ENCODE measurements at places on chromosomes 5 and 9.
A peak's percentile ranks its signal among the peaks of the same experiment; 100 is the strongest.

DNA sequence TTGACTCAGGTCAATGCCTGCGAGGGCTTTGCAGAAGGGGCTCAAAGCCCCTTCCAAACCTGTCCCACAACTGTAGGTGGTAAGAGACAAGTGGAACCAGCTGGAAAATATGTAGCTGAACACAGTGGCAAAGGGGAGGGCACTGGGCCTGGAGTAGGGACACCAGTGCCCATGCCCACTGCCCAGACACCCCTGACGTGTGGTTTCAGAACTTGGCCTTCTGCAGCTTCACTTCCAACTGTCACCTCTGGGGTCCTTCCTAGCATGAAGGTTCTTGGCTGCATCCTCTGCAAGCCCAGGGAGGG is 233.1 kb upstream of the IRX1 start:
- no peak for DNase-seq

GRCh38 chr9:89359751-89360261 is 41.5 kb downstream of the SECISBP2 start:
- DNase-seq, result no peak

DNA sequence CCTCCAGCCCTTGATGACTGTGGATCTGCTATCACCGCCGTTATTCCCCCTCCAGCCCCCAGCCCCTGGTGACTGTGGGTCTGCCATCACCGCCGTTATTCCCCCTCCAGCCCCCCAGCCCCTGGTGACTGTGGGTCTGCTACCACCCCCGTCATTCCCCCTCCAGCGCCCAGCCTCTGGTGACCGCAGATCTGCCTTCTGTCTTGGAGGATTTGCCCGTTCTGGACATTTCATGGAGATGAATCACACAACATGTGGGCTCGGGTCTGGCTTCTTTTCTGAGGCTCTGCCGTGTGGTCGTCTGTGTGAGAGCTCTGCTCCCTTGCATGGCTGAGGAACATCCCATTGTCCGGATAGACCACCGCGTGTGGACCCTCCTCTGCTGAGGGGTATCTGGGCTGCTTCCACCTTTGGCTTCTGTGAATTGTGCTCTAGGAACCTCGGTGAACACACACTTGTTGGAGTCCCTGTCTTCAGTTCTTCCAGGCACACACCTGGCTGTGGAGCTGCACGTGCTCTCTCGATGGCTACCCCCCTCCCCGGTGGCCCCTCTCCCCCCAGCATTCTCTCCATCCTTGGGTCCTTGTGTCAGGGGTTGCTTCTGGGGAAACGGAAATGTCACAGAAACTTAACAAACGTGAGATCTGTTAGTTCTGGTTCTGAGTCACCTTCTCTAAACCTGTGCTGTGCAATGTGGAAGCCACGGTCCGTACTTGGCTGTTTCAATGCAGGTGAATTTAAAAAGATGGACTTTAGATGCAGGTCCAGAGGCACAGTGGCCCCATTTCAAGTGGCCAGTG is 105.3 kb upstream of the COL5A1 start:
- DNase-seq, result no peak

- no peak for DNase-seq
Measured at GRCh38 chr9:83526901-83527300, 11.3 kb downstream of the FRMD3 start.

DNA sequence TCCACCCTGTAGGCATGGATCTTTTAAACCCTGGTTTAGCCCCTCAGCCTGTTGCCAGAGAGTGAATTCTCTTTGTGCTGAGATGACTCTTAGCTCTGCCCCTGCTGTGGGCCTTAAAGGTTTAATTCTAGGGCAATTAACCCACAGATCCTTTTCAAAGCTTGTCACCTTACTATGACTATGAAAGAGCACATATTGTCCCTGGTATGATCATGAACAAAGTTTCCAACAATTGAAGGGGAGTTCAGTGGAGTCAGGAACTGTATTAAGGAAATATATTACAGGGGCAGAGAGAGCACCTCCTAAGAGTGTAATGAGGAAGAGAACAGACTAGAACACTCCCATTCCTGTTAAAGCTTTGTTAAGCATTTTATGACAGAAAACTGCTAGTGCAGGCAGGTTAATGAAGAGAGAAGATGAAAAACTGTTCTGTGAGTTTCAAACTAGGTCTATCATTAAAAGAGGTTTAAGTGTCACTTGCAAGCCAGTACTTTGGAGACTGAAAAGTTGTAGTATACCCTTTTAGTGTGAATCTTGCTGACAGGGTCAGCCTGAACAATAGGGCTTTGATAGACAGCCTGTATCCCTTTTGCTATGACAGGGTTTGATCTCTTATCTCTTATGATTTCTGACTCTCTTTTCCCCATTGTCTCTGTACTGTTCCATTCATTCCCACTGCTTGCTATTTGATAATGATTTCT is 104.2 kb upstream of the ELL2 start:
- DNase-seq, result peak; percentile 37

GRCh38 chr9:100724886-100725285 is 147.0 kb downstream of the CAVIN4 start:
- no peak for DNase-seq

GRCh38 chr5:104299998-104300706 is 737.6 kb upstream of the NUDT12 start:
- DNase-seq, result no peak

GRCh38 chr5:122163121-122164069 is 34.0 kb downstream of the ZNF474 start:
- no peak for DNase-seq

DNA sequence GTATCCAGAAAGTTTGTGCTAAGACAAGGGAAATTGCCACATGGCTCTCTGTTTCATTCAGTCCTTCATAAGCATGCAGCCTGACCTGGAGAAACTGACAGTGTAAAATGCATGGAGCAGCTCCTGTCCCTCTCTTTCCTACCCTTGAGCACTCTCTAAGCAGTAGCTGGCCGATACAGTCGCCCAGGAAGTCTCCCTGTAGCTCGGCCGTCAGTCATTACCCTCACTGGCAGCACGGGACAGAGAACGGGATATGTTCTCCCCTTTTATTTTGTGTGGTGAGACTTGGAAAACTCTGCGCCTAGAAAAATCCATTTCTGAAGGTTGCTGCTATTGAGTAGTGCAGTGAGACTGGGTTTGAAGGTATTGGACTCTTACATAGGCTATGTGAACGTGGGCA is 56.8 kb upstream of the KCNMB1 start:
- DNase-seq, result no peak

DNA sequence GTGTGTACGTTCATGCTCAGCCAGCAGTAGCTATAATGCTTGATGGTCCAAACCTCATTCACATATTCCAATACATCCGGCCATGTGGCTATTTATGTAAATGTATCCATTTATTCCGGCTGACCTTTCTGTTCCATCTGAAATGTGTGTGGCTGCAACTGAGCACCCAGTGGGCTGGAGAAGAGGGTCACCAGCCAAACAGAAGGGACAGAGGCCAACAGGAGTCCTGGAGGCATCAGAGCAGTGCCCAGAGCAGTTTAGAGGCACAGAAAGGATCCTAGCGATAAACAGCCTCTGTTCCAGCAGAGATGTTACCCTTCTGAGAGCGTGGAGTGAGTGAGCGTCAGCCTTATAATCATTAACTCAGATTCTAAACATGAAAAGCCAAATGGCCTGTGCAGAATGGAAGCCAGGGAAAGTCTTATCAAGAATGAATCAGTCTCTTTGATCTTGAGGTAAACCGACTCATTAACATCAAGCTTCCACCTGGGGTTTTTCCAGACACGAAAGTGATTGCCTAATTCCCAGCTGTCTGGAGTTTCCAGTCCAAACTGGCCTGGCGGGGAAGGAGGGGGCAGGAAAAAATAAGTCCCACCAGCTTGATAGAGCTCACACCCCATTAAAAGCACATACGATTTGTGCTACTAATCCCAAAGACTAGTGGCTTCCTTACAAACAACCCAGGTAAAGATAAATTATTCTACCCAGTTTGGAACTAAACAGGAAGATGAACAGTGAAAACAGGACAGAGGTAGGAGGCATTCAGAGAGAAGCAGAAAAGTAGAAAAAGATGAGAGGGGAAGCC is 55.7 kb downstream of the SUSD1 start:
- no peak for DNase-seq

DNA sequence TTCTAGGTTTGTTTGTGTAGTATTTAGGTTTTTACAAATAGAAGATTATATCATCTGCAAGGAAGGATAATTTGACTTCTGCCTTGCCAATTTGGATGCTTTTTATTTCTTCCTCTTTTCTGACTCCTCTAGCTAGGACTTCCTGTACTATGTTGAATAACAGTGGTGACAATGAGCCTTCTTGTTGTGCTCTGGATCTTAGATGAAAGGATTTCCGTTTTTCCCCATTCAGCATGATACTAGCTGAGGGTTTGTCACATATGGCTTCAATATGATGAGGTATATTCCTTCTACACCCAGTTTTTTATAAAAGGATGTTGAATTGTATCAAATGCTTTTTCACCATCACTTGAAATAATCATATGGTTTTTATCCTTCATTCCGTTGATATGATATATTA is 101.4 kb downstream of the FBXO4 start:
- no peak for DNase-seq

DNA sequence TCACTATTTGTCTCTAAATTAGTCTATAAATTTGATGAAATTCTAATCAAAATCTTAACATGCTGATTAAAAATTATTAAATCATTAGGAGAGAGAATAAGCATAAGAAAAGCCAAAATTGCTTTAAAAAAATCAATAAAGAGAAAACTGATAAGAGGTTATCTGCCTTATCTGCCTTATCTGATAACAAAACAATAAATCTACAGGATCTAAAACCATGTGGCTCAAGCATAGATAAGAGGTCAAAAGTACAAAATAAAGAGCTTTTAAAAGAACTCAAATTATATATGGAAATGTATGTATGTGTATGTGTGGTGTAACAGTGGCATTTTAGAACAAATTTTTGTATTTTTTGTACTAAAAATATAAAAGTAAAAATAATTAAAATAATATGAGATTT is 18.6 kb downstream of the TRIM14 start:
- no peak for DNase-seq

DNA sequence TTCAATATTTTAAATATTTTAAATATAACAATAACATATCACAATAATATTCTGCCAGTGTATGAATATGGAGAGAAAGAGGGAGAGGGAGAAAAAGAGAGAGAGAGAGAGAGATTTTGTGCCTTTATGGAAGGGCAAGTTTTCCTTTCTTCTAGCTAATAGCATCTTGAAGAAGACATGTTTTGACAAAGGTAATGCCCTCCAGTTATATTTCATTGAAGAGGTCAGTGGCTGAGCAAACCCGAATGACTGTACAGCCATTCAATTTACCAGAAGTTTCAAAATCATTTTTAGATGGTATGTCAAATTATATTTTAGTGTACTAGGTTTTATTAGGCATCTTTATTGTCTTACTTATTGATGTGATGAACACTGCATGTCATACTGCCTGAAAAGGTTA is 139.3 kb downstream of the EMB start:
- DNase-seq, result no peak

DNA sequence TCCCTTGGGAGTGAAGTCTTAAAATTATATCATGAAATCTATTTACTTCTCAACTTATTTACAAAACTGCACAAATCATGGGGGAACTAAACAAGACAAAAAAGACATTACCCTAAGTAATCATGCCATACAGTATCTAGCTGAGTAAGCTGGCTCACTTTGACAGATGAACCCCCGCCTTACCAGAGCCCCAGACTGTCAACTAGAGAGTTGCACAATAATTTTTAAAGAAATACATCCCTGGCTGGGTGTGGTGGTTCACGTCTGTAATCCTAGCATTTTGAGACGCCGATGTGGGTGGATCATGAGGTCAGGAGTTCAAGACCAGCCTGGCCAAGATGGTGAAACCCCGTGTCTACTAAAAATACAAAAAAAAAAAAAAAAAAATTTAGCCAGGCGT is 62.3 kb downstream of the LPAR1 start:
- DNase-seq, result no peak

GRCh38 chr5:151153300-151153699 is 4.3 kb downstream of the ANXA6 start:
- no peak for DNase-seq

- DNase-seq, result peak; percentile 18
Measured at GRCh38 chr5:29720954-29721353, 1472.5 kb upstream of the CDH6 start.

All from SW 1271 (cell line).